Stimulated activated CD8-positive, alpha-beta memory T cell treated with anti-CD3 and anti-CD28 coated beads, Interleukin-7, amount 100 ng/mL, for 48 hours (primary cell): ENCODE measurements at places on chromosomes 3 and 15.

DNA sequence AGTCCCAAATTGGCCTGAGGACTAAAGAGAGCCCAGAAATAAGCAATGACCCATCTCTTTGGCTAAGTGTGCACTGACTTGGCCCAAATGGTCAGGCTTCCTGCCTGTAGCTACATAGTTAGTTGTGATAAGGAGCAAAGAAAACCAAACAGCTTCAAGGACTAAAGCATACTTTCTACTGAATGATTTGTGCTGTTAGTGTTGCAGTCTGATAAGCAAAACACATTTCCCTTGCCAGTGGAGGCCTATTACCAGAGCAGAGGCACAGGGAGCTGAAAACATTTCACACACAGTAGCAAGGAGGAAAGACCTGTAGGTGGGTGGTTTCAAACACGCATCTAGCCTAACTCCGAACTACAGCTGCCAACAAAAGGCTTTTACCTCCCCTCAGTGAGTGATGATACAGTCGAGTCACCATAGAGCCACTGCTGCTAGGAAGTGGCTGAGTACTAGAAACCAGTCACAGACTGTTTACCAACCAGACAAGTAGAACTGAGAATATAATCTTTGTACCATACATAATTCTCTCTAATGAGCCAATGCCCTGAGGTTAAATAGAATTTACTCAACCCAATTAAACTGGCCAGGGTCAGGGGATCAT is 222.3 kb upstream of the THBS1 start:
- no peak for DNase-seq

- no peak for DNase-seq
Observed at GRCh38 chr3:112675349-112675748, 34.4 kb upstream of the CCDC80 start.

DNA sequence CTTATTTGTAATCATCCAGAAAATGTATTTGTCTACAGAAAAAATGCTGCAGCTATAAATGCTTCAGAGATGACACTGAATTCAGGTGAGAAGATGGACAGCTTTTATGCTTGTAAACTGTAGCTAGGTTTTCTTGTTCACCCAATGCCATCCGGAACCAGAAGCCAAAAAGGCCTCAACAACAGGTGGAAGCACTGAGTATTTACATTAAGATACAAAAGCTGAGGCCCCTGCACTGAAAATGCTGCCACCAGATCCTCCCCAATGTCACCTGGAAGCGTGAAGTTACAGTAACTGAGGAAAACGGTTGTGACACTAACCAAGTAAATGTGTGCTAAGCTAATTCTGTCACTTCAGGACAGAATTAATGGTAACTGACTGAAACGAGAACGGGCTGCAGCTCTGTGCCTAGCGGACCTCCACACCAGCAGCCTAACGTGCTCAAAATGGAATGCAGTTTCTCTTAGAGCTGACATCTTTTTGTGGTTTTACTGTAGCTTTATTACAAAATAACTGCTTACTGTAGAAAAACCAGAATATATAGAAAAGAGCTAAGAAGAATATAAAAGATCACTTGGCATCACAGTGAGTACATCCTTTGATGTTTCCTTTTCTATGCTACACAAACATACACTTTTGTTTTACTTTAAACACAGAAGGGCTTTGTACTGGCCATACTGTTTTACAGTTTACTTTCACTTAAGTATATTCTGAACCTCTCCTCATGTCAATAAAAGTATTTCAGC is 7.6 kb downstream of the CHSY1 start:
- no peak for DNase-seq

- no peak for DNase-seq
Observed at GRCh38 chr3:100083209-100083608, 31.1 kb downstream of the FILIP1L start.

- DNase-seq, result peak; percentile 49
Observed at GRCh38 chr3:69326855-69327300, 59.0 kb downstream of the FRMD4B start.

- DNase-seq, result peak; percentile 34
Observed at GRCh38 chr3:46717447-46718231, at the start of gene PRSS50. Gene PRSS50, minus strand, starts transcription at chr3:46717869. Its CDS starts 45 bp downstream, at chr3:46717824.

DNA sequence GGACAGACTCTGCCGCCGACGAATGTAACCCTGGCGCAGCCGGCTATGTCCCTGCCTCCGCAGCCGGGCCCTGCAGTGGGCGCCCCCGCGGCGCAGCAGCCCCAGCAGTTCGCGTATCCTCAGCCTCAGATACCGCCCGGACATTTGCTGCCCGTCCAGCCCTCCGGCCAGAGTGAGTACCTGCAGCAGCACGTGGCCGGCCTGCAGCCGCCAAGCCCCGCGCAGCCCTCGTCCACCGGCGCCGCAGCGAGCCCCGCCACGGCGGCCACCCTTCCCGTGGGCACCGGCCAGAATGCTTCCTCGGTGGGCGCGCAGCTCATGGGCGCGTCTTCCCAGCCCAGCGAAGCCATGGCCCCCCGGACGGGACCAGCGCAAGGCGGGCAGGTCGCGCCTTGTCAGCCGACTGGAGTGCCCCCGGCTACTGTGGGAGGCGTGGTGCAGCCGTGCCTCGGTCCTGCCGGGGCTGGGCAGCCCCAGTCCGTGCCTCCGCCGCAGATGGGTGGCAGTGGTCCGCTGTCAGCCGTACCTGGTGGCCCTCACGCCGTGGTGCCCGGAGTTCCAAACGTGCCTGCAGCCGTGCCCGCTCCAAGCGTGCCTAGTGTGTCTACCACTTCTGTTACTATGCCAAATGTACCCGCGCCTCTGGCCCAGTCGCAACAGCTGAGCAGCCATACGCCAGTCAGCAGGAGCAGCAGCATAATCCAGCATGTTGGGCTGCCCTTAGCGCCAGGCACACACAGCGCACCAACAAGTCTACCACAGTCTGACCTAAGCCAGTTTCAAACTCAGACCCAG is 2.4 kb downstream of the TSC22D2 start:
- no peak for DNase-seq

DNA sequence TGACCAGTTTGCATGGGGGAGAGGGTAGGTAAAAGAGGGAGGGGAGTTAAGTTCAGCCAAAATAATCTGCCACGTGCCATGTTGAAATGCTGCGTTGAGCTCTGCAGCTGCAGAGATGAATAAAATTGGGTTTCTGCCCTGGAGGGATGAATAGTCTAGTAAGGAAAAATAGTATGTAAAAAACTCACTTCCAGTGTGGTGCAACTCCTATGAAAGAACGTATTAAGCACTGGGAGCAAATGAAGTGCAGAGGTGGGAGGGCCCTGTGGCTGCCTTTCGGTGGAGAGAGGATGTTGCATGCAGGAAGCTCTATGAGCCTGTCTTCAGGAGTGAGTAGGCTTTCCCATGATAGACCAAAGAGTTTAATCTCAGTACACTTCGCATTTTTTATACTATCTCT is 8.6 kb downstream of the CEP63 start:
- DNase-seq, result no peak

DNA sequence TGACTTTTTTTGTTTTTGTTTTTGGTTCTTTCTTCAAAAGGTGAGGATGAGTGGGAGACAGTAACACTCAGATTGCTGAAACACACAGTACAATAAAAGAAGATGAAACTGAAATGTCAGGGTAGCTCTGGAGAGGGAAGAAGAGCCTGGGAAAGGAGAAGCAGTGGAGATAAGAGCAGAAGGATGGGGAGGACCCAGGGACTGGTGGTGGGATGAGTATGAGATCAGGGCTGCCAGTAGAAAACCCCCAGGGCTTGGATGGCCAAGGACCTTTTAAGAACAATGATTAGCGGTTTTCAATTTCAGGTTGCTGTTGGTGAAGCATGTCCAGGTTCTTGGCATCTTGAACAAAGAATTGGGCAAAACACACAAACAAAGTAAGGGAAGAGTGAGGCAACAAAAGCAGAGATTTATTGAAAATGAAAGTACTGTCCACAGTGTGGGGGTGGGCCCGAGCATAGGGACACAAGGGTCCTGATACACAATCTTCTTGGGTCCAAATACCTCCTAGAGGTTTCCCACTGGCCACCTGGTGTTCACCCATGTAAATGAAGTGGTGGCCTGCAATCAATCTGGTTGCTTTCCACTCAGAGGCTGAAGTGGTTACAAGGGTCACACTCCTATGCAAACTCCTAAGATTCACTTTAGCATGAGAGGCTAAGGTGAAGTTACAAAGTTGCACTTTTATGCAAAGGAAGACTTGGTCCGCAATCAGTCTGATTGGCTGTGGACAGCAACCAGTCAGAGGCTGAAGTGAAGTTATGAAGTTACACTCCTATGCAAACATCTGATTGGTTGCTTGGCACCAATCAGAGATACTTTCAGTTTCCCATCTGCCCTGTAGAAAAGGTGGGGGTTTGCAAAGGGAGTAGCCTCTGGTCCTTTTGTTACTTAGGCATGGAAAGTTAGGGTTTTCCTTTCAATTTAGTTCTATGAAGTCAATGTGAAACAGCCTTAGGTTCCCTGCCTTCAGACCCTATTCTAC is 26.1 kb upstream of the MFSD1 start:
- no peak for DNase-seq

DNA sequence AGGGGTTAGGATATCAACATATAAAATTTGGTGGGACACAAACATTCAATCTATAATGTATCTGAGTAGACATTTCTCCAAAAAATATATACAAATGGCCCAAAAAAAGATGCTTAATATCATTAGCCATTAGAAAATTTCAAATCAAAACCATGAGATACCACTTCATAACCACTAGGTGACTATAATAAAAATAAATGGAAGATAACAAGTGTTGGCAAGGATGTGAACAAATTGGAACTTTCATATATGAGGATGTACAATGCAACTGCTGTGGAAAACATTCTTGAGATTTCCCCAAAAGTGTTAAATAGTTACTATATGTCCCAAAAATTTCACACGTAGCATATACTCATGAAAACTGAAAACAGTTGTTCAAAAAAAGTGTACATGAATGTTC is 36.5 kb upstream of the WNT7A start:
- no peak for DNase-seq

GRCh38 chr15:97815835-97816234 is 144.7 kb upstream of the ARRDC4 start:
- DNase-seq, result no peak

DNA sequence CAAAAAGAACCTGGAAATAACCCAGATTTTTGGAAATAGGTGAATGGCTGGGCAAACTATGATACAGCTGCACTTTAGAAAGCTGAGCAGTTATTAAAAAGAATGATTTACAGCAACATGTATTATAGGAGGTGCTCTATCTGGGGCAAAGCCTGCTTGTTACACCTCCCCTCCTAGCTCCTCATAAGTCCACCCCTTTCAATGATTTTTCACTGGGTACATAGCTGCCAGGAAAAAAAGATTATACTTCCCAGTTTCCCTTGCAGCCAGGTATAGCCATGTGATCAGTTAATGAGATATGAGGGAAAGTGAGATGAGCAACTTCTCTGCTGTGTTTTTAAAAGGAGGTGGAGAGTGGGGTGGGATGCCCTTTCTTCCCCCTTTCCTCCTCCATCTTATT is 97.7 kb downstream of the CHST2 start:
- DNase-seq, result no peak
